ENCODE measurements at places on chromosomes 13 and 19.

DNA sequence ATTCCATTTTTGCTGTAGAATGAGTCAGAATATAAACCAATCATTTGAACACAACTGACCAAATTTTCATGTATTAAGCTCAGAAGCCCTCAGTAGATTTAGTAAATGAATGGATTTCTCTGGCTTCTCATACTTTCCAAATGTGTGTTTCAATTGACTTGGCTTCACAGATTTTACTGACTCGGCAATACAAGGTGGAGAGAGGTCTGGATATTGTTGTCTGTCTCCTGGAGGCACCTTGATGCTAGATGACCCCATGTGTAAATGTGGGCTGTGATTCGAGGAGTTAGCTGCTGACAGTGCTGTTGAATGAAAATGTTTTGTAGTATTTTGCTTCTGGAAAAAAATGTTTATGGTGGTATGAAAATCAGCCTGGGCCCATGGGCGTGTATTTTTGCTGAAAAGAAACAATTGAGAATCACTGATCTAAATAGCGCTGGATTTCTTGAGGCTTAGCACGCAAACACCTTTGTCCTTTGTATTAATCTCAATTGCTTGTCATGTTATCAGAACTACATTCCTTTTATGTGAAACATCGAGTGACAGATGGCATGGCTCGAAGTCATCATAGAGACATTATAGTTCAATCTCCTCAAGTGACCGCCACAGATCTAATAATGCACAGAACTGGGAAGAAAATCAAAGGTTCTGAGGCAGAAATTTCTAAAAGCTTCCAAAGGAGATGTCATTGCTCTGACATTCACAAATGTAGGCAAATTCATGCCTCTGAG lies 41.2 kb upstream of the UBAC2 start:
- no peak for DNase-seq

DNA sequence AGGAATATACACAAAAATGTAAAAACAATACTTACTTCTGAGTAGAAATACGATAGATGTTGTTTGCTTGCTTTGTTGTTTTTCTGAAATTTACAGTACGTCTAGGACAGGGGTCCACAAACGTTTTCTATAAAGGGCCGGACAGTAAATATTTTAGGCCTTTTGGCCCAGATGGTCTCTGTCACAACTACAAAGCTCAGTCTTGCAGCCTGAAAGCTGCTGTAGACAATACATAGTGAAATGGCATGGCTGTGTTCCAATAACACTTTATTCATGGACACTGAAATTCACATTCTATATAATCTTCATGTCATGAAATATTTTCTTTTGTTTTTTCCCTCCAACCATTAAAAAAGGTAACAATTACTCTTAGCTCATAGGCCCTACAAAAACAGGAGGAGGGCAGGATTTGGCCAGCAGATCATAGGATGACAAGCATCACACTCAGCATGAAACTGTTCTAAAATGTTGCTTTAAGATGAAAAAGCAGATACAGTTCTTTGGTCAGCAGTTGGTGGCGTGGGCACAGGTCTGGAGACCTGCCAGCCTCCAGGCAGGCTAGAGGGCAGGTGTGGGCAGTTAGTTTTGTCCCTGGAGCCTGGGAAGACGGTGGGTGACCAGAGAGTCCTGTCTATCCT lies at the start of gene EDDM13:
EDDM13 (plus strand) TSS at position 588 of the 638 bp plus-strand sequence. CDS start 87 bp downstream, outside the sequence.
- no peak for DNase-seq

GRCh38 chr13:75426421-75426820 lies 55.5 kb downstream of the TBC1D4 start:
- DNase-seq = no peak

DNA sequence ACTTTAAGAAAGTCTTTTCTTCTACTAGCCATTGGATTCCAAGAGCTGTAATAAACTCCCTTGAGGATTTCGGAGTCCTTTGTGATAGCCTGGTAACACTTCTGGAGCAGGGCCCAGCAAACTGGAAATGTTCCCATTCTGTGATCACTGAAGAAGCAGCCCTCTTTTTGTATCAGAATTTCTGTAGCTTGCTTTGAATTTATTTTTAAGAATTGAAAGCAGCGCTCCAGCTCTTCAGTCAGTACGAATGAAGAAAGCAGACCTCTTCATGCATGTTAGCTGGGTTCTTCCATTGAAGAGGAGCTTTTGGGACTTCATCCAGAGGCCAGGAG lies 141.5 kb downstream of the AKAP11 start:
- no peak for DNase-seq

- DNase-seq = no peak
These were observed 64.9 kb downstream of the EDNRB start for GRCh38 chr13:77853703-77854102.

- DNase-seq = no peak
These were observed 220.8 kb downstream of the COG6 start for GRCh38 chr13:39876258-39876657.

DNA sequence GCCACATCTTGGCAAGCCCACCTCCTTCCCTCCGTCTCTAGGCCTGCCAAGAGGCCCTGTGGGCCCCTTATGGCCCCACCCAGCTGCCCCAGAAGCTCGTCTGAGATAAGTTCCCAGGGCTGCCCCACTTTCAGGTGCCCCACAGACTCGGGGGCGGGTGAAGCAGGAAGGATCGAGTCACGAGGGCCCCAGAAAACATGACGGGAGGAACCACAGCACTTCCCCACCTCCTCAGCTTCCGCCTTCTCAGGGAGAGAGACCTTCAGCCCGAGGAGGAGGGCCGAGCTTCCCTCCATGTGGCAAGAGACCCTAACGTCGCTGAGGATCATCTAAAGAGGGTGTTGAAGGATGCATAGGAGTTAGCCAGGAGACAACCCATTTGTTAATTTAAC lies 4.5 kb upstream of the IL12RB1 start:
- peak; percentile 91 for DNase-seq

GRCh38 chr19:7216373-7216902 lies 77.8 kb downstream of the INSR start:
- DNase-seq = peak; percentile 22

GRCh38 chr19:11457115-11457514 lies 21.7 kb downstream of the PRKCSH start:
- no peak for DNase-seq

GRCh38 chr13:95553581-95554385 lies 1.3 kb downstream of the CLDN10 start:
- DNase-seq = no peak

GRCh38 chr13:73991384-73991783 lies 142.8 kb downstream of the KLF12 start:
- no peak for DNase-seq

DNA sequence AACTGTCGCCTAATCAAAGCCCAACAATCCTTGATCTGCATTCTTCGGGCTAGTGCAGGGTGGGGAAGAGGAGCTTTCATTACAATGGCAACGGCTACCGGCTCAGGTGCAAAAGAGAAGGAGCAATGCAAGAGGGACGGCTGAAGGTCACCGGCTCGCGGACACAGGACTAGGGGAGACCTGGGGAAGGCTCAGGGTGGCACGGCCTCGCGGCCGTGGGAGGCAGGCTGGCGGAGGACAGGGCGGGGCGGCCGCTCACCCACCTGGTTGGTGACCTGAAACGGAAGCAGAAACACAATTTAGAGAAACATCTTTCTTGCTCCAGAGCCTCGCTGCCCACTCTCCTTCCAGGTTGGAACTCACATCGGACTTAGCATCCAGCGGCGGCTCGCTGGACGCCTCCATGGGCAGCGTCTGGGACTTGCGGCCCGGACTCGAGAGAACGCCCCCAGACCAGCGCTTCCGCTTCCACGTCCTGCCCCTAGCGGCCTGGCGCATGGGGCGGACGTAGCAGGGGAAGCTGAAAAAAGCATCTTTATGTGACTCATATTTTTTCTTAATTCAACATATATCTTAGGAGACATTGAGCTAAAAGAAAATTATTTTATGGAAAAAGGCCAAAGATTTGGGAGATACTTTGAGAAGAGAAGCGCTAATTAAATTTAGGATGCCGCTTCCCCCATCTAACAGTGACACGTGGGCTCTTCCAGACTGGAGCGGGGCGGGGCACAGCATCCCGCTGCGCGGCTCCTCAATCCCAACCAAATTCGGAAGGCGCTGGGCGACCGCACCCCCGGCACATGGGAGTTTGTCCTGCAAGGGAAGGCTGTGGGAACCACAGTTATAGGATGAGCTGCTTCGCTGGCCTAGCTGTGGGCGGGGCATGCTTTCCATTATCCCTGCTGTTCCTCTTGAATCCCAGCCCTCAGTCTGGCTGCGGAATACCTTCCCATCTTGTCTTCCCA lies at the start of gene COMMD6:
COMMD6 (minus strand) TSS at position 441 of the 965 bp plus-strand sequence; CDS start at position 405, 36 bp downstream.
- peak; percentile 62 for DNase-seq

DNA sequence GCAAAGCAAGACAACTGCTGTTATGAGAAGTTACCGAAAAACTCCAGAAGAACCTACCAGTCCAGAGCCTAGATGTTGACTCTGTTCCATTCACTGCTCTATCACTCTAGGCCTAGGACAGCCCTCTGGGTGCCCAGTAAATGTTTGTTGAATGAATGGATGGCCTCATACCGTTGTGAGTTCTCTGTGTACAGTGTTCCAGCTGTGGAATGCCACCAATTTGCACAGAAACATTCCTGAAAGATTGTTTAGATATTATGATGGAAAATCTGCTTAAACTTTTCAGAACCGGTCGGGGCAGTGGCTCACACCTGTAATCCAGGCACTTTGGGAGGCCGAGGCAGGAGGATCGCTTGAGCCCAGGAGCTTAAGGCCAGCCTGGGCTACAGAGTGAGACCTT lies 1.3 kb upstream of the FBL start:
- DNase-seq = no peak

- DNase-seq = peak; percentile 54
These were observed 288.7 kb downstream of the FOXO1 start for GRCh38 chr13:40377783-40378182.

- no peak for DNase-seq
These were observed 15.6 kb upstream of the ZNF763 start for GRCh38 chr19:11949201-11949600.

DNA sequence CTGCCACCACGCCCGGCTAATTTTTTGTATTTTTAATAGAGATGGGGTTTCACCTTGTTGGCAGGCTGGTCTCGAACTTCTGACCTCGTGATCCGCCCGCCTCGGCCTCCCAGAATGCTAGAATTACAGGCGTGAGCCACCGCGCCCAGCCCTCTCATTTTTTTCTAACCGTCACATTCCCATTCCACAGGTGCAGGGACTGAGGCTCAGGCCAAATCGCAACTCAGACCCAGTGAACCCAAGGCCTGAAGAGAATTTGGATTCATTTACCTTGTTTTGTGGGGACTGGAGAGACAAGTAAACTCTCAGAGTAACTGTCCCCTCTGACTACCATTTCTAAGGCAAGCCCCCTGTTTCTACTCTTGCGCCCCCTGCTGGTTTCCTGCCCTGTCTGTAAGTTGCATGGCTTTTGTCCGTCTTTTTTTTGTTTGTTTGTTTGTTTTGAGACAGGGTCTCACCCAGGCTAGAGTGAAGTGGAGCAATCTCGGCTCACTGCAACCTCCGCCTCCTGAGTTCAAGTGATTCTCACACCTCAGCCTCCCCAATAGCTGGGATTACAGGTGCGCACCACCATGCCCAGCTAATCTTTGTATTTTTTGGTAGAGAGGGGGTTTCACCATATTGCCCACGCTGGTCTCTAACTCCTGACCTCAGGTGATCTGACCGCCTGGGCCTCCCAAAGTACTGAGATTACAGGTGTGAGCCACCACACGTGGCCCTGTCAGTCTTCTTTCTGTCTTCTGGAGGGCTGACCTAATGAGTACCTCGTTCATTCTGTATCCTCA lies 2.3 kb upstream of the STRN4 start:
- DNase-seq = peak; percentile 78

- peak; percentile 49 for DNase-seq
These were observed 51.3 kb upstream of the LSM14A start for GRCh38 chr19:34120846-34121639.

GRCh38 chr19:50764409-50764808 lies 5.9 kb upstream of the GPR32 start:
- no peak for DNase-seq

GRCh38 chr19:5077209-5077515 lies 108.2 kb downstream of the KDM4B start:
- DNase-seq = no peak

DNA sequence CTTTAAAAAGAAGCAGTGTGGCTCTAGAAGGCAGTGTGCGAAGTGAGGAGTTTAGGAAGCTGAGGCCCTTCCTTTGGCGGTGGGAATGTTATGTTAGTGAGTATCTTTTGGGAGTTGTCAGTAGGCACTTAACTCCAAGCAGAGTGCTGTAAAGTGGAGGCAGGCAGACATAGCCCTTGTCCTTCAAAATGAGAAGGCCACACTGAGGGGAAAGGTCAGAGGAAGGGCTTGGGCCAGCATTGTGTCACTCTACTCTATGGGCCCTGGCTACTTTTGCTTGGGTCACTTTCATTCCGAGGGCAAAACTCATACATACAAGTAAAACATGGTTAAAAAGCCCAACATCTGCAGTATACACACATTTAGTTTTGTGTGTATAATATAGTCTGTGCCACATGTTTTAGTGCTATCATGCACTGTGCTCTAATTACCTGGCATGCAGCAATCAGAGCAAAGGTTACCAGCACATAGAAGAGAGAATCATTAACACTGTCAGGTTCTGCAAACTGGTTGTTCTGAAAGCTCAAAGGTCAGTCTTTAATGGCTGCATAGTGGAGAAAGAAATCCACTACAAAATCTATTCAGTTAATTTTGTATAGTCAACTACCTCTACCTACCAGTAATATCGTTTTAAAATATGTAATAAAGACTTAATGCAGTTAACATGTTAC lies 64.4 kb downstream of the WASF3 start:
- DNase-seq = no peak

DNA sequence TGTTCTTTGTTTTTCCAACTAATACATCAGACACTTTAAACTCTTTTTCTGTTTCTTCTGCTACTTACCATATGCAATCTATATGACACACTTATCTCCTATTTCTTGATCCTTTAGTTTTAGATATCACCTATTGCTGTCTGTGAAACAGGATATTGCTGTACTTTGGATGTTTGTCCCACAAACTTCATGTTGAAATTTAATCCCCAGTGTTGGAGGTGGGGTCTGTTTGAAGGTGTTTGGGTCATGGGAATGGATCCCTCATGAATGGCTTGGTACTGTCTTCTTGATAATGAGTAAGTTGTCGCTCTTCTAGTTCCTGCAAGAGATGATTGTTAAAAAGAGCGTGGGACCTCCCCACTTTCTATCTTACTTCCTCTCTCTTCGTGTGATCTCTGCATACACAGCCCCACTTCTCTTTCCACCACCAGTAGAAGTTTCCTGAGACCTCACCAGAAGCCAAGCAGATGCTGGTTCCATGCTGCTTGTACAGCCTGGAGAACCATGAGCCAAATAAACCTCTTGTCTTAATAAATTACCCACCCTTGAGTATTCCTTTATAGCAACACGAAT lies 244.2 kb downstream of the NHLRC3 start:
- no peak for DNase-seq

DNA sequence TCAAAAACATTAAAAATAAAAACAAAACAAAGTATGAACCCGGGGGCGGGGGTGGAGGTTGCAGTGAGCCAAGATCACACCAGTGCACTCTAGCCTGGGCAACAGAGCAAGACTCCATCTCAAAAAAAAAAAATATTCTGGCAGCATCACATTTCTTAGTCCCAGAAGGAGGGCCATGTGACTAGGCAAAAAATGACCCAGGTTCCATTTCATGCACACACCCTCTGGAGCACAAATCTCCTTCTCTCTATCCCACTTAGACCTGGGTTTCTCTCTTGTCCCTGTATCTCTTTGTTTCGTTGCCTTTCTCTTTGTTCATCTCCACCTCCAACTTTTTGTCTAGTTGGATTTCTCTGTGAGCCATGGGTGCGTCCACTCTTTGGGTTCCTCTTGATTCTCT lies 6.2 kb upstream of the CYP2A7 start:
- DNase-seq = no peak

GRCh38 chr13:48539550-48539949 lies 6.7 kb upstream of the RCBTB2 start:
- no peak for DNase-seq

- no peak for DNase-seq
These were observed 8.0 kb downstream of the C19orf25 start for GRCh38 chr19:1471010-1471514.

GRCh38 chr19:16031872-16032200 lies 44.5 kb upstream of the TPM4 start:
- DNase-seq = no peak

Measured in stimulated activated CD4-positive, alpha-beta T cell treated with anti-CD3 and anti-CD28 coated beads, Interleukin-4, amount 100 ng/mL, for 4 hours (primary cell).